ENCODE measurements at places on chromosomes 16 and 17.

DNA sequence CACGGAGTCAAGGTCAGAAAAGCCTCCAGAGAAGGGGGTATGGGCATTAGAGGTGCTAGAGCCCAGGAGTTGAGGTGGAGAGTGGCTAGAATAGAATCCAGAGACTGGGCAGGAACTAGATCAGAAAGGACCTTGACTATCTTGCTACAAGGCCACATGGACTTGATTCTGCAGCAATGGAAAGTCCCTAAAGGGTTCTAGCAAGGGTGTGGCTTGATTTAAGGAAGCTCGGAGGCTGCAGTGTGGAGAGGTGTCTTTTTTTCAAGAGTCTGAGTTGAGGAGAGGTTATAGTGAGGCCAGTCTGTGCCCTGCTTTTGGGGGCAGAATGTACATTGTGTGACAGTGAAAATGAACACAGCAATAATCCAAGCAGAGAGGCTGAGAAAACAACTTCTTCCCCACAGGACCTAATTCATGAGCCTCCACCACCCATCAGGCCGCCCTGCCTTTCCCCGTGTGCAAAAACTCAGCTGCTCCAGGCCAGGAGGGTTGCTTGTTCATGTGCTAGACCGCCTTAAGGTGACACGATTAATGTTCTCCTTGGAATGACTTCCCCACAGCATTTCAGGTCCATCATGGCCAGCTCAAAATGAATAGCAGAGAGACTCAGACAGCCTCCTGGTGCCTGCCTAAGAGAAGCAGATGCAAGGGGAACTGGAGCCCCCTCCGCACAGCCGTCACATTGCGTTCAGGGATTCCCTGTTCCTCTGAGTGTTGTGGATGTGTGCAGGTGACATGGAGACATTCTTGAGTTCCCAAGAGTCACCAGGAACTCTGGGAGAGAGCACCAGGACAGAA is 8.7 kb upstream of the BEAN1 start:
- DNase-seq: no peak

DNA sequence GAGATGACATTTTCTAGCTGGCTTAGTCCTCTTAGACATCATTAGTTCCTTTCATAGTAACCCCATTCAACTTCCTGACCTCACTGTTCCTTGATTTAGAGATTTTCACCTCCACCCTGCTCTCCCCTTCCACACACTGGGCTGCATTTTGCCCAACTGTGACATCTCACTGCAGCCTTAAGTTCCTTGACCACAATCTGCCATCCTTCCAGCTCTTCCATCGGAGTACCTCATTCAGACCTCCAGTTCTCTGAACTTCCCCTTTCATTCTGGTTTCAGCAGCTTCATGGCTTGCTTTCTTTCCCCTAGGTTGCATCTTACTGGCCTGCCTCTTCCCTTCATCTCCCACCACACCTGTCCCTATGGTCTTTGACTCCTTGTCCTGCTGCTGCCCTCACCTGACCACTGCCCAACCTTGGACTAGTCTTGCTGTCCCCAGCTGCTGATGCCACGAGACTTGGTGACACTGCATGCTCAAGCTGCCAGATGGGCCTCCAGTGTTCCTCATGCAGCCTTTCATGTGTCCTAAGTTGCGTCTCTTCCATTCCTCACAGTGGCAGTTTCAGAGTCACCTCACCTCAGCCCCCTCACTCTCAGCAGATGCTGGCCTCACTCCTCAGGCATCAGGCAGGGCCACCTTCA is 40.8 kb downstream of the NUP88 start:
- DNase-seq: no peak

DNA sequence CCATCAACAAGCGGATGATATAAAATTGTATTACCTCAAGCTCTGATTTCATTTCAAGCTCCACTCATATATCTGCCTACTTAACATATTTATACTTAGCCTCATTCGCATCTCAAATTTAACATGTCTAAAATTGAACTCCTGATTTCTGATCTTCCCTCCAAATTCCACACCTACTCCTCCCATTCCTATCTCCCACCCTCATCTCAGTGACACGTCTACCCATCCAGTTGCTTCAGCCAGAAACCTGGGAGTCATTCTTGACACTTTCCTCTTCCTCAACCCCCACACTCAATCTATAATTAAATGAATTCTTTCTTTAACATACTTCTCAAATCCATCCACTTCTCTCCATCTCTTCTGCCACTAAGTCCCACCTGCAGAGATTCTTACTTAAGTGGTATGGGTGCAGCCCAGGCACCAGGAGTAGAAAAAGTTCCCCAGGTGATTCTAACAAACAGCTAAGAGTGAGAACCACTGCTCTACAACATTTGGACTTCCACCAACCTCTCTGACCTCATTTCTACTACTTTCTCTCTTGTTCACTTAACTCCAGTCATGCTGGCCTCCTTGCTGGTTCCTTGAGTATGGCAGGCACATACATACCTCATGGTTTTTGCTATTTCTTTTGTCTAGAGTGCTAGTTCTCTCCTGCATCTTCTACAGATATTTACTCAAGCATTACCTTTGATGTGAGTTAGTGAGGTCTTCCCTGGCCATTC is 18.1 kb downstream of the SPOP start:
- DNase-seq: no peak

DNA sequence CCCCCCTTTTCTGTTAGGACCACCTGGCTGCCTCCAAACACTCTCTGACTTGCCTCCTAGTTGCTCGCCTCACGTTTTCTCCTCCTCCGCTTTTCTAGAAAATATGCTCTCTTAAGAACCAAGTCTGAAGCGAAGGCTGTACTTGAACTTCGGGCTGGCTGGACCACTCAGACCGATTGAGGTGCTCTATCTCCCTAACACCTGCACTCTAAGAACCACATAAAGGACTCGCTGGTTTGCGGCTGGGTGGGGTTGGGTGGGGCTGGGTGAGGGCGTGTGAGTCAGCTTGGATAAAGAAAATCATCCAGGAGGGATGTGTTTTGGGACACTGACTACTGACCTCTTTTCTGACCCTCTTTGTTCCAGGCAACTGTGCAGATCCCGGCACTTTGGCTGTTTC is 22.9 kb upstream of the TMEM220 start:
- DNase-seq: no peak

DNA sequence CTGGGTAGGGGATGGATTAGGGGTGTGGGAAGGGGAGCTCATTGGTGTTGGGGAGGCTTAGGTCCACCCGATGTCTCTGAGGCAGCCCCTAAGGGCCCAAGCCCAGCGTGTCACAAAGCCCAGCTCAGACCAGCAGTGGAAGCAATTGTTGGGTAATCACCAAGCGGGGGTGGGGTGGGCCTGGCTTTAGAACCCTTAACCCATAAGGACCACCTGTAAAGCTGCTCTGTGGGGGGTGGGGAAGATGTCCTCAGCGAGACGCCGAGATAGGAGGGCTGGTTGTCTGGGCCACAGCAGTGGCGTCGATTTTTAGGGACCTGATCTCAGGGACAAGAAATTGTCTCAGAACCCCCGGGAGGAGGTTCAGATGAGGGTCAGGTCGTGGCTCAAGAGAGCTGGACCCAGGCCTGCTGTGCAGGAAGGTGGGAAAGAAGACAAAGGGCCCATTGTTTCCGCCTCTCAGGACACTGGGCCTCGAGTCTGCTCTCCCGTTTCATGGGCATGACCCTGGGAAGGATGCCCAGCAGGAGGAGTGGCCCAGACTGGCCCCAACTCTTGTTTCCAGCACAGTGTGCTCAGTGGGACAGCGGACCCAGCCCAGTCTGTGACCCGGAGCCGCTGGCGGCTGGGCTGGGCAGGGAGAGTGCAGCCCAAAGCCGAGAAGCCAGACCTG is 15.9 kb downstream of the ST6GALNAC2 start:
- DNase-seq: no peak

GRCh38 chr16:50961952-50962351 is 189.1 kb downstream of the SALL1 start:
- no peak for DNase-seq

DNA sequence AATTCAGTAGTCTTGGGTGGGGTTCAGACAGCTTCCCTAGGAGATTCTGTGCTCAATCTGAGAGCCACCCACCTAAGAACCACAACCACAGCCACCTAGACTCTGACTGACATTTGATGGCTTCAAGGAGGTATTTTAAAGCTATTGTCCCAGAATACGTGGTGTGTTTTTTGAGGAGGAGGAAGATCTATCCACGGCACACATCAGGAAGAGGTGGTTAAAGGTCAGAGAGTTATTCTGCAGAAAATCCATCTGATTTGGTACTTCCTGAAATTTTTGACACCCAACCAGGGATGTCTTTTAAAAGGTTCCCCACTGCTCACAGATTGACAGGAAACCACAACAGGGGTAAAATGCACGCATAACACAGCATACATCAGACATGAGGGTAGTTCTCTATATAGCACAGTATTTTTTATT is 25.1 kb downstream of the SMARCE1 start:
- no peak for DNase-seq

DNA sequence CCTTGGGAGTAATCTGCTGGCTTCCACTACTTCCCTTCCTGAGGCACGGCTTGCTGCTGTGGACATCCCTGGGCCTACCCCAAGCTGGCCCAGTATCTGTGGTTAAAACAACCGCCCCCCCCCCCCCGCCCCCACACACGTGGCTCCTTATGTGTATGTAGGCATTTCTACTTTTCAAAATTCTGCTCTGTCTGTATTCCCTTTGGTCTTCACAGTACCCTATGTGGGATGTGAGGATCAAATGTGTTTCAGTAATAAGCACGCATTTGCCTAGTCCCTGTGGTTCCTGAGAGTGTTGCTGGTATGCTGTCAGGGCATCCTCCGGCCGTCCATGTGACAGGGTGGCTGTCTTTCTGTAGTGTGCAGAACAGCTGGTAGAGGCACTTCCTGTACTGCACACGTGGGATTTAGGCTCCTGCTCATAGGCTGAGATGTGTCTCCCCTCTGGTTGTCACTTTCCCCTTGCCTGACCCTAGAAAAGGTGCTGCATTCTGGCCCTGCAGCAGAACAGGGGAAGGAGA is 2.2 kb downstream of the NT5M start:
- DNase-seq: peak; percentile 41

GRCh38 chr16:87956365-87957231 is 5.4 kb downstream of the BANP start:
- DNase-seq: peak; percentile 69

- no peak for DNase-seq
These were observed 50.0 kb upstream of the IRX6 start for GRCh38 chr16:55273959-55274358.

- no peak for DNase-seq
These were observed 3.8 kb upstream of the ARHGAP23 start for GRCh38 chr17:38424297-38424972.

GRCh38 chr16:21727344-21727743 is 63.6 kb downstream of the OTOA start:
- DNase-seq: no peak

DNA sequence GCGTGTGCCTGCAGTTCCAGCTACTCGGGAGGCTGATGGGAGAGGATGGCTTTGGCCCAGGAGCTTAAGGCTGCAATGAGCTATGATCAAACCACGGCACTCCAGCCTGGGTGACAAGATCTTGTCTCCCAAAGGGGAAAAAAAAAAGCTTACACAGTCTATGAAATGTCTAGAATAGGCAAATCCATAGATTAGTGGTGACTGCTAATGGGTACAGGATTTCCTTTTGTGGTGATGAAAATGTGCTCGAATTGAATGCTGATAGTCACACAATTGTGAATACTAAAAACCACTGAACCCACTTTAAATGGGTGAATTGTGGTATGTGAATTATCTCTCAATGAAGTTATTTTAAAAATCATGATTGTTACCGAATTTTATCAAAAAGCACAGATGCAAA is 14.9 kb downstream of the USP7 start:
- no peak for DNase-seq

DNA sequence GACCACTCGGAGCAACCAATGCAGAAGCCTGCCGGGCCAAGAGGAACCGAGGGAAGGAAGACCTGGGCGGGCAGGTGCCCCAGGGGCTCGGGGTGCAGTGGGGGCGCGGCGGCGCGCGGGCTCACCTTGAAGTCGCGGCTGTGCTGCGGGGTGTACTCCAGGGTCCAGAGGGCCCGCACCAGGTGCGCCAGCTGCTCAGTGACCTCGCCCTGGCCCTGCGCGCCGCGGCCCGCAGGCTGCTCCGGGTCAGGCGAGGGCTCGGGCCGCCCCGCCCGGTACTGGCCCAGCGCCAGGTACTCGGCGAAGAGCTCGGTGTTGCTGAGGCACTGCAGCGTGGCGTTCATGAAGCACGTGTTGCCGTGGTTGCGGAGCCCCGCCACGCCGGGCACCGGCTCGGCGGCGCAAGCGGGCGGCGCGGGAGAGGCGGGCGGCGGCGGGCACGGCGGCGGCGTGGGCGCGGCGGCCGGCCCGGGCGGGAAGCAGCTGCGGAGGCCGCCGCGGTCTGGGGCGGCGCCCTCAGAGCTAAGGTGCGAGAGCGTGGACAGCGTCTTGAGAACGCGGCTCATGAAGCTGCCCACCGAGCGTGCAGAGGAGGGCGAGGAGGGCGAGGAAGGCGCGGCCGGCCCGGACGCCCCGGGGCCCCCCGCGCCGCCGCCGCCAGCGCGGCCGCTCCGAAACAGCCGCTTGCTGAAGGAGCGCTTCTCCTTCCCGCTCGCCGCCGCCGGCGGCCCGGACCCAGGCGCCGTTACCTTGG is 562 bp downstream of the USP31 start:
- peak; percentile 48 for DNase-seq

- DNase-seq: no peak
These were observed 116.6 kb downstream of the IRF8 start for GRCh38 chr16:86015606-86016005.

- no peak for DNase-seq
These were observed 56.6 kb downstream of the MYOCD start for GRCh38 chr17:12722282-12722681.

GRCh38 chr17:41730479-41730878 is 4.0 kb downstream of the HAP1 start:
- no peak for DNase-seq

GRCh38 chr16:49664221-49665215 is 191.4 kb downstream of the ZNF423 start:
- DNase-seq: no peak

DNA sequence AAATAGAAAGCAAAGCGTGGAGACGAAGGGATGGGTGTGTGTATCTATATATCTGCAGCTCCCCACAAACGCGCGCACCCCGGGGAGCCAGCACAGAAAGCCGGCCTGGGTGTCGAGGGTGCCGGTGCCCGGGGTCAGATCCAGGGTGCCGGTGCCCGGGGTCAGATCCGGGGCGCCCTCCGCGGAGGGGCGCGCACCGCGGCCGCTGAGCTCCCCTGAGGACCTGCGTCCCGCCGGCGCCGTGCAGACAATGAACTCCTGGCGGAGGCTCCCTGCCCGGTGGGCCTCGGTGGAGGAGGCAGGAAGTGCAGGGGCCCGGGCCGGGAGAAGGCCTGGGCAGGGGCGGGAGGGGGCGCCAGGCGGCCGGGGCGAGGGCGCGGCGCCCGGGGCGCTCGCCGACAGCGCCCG is 1.1 kb downstream of the ZNF423 start:
- DNase-seq: no peak

DNA sequence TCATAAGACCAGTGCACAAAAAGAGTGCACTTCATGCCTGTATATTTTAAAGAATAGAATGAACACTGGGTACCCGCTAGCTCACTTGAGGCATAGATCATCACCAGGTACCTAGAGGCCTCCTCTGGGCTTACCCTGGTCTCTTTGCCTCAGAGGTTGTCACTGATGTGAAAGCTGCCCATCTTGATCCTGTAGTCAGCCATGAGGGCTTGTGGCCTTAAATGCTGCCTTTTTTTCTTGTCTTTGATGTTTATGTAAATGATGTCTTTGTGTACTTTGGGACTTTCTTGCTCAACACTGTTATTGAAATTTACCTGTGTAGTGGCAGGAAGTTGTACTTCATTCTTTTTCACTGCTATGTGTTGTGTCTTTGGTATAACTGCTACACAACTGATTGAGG is 26.8 kb upstream of the SLC5A10 start:
- no peak for DNase-seq

All from effector memory CD8-positive, alpha-beta T cell (primary cell).